ENCODE measurements at places on chromosomes 16 and 17.
A peak's percentile ranks its signal among the peaks of the same experiment; 100 is the strongest.

DNA sequence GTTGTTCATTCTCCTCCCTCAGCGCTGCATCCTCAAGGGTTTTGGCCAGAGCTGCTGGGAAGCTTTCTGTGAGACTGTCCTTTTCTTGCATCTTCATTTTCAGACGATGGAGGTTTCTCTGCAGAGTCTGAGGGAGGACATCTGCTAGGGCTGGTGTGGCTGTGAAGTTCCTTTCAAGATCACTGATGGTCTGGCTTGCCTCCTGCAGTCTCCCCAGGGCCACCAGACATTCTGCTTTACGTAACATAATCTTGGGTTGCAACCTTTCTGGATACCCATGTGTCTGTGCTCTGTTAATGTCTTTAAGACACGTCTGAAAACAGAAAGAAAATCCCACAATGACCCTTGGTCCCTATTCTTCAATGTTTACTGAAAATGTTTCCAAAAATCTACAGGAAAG is 29.0 kb downstream of the SMYD4 start:
- no peak for DNase-seq

- no peak for DNase-seq
These were observed 423.9 kb upstream of the ASIC2 start for GRCh38 chr17:33716957-33717356.

DNA sequence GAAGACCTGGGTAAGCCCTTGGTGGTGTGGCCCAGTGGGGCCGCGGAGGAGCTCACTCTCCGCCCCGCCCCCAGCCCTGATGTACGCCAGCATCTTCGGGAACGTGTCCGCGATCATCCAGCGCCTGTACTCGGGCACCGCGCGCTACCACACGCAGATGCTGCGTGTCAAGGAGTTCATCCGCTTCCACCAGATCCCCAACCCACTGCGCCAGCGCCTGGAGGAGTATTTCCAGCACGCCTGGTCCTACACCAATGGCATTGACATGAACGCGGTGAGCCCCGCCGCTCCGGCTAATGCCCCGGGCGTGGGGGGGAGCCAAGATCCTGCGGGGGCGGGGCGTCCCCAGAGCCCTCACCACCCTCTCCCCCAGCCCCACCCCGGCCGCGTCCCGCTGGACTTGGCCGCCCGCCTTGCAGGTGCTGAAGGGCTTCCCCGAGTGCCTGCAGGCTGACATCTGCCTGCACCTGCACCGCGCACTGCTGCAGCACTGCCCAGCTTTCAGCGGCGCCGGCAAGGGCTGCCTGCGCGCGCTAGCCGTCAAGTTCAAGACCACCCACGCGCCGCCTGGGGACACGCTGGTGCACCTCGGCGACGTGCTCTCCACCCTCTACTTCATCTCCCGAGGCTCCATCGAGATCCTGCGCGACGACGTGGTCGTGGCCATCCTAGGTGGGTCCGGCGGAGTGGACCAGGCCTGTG is 12.1 kb upstream of the DCAF7 start:
- DNase-seq: peak; percentile 64

DNA sequence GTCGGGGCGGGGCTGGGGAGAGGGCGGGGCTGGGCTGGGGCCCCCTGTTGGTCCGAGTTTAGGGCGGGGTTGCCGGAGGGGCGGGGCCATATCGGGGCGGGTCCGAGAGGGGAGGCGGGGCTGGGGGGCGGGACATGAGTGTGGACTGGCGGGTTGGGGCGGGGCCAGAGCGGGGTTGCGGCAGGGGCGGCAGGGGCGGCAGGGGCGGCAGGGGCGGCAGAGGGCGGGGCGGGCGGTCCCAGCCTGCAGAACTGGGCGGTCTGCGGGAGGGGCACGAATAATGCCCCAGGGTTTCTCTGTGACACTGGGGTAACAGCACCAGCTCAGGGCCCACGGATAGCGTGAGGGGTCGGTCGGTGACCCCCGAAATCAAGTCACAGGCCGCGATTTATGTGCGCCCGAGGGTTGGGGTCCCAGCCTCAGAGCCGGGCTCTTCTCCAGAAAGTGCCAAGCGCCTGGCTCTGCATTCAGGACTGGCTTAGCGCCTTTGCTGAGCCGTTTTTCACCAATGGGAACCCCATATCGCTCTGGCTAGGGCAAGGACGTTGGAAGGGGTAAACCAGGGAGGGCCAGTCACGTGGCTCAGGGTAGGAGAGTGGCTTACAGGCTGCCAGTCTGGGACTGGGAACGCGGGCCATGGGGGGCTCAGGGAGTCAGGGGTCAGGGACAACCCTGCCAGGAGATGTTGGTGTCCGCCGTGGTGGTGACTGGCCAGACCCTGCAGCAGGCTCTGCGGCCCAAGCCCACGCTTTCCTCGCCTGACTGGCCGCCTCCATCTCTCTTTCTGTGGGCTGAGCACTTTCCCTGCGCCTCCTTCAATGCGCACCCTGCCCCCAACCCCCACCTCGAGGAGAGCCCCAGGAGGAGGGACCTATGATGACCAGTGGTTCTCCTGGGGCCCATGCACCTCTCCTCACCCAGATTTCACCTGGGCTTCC is 1.2 kb upstream of the METTL26 start:
- DNase-seq: no peak

DNA sequence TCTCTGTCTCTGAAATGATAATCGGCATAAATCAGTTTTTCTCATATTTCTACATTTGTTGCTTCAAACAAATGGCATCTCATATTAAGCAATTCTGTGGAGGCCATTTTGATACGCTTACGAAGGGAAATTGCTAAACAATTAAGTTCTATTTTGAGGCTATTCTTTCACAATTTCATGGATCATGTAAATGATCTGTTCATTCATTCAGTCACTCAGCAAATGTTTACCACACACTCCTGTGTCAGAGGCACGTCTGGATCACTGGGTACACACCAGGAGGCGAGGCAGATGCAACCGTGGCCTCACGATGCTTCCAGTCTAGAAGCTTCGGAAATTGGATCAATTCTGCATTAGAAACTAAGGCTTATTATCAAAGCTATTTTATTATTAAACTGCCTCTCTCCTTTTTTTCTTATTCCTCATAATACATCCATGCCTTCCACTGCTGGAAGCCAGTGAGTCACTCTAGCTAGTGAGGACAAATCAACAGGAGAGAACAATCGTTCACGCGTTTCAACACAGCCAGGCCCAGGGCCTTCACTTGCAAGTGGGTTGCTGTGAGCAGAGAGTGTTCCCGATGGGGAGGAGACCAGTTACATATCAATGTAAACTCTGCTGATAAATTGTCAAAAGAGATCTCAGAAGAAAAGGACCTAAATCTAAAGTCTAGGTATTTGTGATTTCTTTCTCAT is 11.3 kb upstream of the SLC39A11 start:
- no peak for DNase-seq

DNA sequence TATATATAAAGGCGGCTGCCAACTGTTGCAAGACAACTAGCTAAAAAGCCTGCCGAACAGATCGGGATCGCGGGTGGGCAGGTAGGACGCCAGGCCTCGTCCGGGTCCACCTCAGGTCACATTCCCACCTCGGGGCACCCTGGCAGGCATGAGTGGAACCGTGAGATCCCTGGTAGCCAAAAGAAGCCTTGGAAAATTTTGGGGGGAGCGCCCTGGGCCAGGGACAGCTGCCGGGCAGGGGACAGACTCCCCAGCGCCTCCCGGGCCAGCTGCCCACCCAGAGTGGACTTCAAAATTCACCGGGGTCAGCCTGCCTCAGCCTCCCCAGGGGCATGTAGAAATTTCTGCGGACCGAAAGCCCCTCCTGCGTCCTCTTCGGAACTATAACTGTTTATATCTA is 760.9 kb downstream of the KCNJ18 start:
- no peak for DNase-seq

- no peak for DNase-seq
These were observed 75.6 kb upstream of the PLCG2 start for GRCh38 chr16:81703177-81704155.

DNA sequence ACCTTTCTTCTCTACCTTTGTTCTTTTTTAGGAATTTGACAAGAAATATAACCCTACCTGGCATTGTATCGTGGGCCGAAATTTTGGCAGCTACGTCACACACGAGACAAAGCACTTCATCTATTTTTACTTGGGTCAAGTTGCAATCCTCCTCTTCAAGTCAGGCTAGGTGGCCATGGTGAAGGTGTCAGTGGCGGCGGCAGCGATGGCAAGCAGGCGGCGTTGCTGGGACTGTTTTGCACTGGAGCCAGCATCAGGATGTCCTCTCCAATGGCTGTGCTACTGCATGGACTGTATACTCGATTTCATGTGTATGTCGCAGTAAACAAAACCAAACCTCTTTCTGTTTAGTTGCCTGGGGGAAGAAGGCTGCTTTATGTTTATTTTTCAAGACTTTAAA is 5.9 kb downstream of the DYNLL2 start:
- DNase-seq: no peak

DNA sequence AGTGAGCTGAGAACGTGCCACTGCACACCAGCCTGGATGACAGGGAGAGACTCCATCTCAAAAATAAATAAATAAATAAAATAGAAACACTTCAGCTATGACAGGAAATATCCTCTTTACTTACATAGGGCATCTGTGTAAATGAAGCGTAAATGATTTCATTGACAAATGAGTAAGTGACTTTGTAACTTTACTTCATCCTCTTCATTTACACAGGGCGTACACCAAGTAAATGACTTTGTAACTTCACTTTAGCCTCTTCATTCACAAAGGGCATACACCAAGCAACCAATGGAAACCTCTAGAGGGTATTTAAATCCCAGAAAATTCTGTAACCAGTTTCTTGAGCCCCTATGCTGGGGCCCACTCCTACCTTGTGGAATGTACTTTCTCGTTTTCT is 16.2 kb upstream of the KLHDC4 start:
- no peak for DNase-seq

DNA sequence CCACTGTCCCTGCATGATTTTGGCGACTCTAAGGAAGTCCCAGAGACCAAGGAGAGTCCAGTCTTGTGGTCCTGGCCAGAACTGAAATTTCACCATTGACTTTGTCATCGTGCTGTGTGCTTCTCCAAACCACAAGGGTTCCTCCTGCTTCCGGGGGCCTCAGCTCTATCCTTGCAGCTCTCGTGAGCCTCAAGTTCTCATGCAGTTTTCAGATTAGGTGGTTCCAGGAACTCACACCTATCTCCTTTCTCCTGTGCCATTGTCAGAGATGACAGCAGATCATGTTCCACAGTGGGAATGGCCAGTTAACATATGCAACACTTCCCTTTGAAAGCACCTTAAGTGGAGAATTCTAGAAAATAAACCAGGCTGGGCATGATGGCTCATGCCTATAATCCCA is 97.9 kb upstream of the CRHR1 start:
- DNase-seq: no peak

DNA sequence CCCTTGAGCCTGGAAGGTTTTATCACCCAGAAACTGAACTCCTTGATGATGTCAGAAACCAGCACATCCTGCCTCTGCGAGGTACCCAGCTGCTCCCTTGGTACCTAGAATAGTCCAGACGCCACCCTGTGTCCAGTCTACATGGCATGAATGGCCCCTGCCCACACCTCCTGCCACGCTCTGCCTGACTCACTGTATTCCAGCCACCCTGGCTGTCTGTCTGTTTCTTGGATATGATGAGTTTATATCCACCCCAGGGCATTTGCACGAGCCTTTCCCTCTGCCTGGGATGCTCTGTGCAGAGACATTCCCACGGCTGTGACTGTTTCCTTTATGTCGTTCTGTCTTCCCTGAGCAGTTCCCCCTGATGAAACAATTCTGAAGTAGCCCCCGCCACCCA is 68.7 kb downstream of the CRISPLD2 start:
- no peak for DNase-seq

- peak; percentile 49 for DNase-seq
These were observed 28.0 kb downstream of the NXN start for GRCh38 chr17:951325-952132.

- no peak for DNase-seq
These were observed 221.7 kb upstream of the XYLT1 start for GRCh38 chr16:17692484-17692883.

DNA sequence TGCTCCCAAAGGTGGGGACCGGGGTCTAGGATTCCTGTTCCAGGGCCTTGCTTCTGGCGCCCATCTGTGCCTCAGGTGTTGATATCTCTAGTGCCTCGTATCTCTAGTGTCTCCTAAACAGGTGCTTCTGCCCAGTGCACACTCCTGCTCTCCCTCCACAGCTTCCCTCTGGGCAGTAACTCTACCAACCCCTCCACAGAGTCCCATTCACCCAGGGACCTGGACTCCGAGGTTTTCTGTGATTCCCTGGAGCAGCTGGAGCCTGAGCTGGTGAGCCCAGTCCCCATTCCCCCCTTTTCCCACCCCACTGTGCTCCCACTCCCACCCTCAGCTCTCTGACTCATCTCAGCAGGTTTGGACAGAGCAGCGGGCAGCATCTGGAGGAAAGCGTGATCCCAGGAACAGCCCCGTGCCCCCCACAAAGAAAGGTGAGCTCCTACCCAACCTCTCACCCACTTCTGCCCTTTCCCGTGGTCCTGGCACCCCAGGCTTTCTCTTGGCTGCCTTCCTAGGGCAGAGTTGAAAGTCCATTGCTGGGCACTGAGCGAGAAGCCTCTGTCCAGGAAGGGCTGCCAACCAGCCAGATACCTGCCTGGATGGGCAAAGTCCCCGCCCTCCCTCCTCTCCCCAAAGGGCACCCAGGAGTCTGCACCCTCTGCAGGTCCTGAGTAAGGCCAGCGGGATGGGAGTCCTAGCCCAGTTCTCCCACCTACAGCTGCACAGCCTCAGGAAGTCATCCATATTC is 2.2 kb downstream of the ACBD4 start:
- DNase-seq: no peak

DNA sequence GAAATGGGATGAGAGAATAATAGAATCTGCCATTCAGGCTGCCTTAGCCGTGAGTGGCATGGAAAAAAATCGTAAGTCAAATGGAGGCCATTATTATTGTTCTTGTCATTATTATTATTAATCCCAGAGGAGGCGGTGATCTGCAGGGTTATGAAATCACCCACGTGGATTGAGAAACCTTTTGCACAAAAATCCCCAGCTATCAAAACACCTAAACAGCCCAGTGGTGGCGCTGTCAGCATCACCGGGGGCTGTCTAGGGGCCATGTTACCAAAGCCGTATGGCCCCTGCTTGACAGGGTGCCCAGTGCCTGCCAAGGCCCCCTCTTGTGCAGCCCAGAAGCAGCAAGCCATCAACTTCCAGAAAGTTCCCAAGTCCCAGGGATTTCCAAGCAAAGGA is 25.2 kb downstream of the CNGB1 start:
- DNase-seq: no peak

Measured in HAP-1 (cell line).